ENCODE measurements at places on chromosomes 7 and 10.

- no peak for DNase-seq
Measured at GRCh38 chr7:4791738-4792536, 16.5 kb downstream of the AP5Z1 start.

DNA sequence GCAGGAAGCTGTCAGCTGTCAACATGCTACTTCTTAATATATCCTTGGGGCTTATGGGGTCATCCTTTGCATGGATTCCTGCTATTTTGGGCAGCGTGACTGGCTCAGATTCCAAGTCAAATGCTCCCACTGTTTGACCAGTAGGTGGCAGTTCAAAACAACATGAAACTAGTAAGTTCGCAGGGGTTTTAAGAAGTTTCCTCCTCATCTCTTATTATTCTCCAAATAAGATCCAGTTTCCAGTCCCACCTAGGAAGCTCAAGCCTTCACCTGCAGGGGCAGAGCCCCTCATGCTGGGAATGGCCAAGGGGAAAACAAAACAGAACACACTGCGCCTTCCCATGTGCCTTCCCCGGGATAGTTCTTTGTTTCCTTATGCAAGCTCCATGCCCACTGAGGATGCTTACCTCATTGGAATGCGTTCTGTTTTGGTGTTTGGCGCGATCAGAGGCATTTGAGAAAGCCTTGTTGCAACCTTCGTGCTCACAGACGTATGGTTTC lies 259.8 kb downstream of the GLI3 start:
- DNase-seq, result peak; percentile 0

GRCh38 chr10:32149252-32149955 lies 93.2 kb upstream of the KIF5B start:
- no peak for DNase-seq

GRCh38 chr10:67612176-67612575 lies 83.8 kb downstream of the CTNNA3 start:
- no peak for DNase-seq

- peak; percentile 24 for DNase-seq
Measured at GRCh38 chr10:95560278-95561176, 644 bp downstream of the SORBS1 start.
